ENCODE measurements at places on chromosomes 4 and X. TPM values are rescaled to one million over a fixed set of nuclear protein-coding genes. Genes with fewer than 3 reads are reported as not detected.

GRCh38 chr4:182222766-182223165, 20.4 kb upstream of the TENM3 start:
- no peaks in the 10 kb centered on the region for H3K27me3 ChIP-seq
- no peak overlapping the region for H3K4me3 ChIP-seq
- H3K27ac ChIP-seq, result no peak overlapping the region
- no peaks in the 10 kb centered on the region for H3K4me1 ChIP-seq

DNA sequence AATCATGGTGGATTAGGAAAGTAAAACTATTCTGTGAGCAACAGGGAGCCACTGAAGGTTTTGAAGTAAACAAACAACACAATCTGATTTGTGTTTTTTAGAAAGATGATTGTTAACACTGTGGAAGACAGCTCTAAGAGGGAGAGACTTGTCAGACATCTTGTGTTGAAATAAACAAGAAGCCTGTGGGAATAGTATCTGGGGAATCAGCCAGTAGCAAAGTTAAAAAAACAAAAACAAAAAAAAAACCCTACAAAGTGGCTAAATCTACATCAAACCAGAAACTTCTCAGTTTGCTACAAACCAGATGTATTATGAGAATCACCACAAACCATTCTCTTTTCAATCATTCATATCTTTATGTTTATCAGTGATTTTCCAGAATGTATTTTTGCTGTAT, 125.7 kb upstream of the GPC4 start:
- no peaks in the 10 kb centered on the region for H3K27me3 ChIP-seq
- no peak overlapping the region for H3K4me3 ChIP-seq
- no peaks in the 10 kb centered on the region for H3K36me3 ChIP-seq
- no peak overlapping the region for H3K27ac ChIP-seq
- DNase-seq, result no peak

GRCh38 chr4:98786866-98787265, 128.5 kb upstream of the TSPAN5 start:
- no peaks in the 10 kb centered on the region for H3K4me1 ChIP-seq
- no peak for DNase-seq
- H3K36me3 ChIP-seq, result no peaks in the 10 kb centered on the region

DNA sequence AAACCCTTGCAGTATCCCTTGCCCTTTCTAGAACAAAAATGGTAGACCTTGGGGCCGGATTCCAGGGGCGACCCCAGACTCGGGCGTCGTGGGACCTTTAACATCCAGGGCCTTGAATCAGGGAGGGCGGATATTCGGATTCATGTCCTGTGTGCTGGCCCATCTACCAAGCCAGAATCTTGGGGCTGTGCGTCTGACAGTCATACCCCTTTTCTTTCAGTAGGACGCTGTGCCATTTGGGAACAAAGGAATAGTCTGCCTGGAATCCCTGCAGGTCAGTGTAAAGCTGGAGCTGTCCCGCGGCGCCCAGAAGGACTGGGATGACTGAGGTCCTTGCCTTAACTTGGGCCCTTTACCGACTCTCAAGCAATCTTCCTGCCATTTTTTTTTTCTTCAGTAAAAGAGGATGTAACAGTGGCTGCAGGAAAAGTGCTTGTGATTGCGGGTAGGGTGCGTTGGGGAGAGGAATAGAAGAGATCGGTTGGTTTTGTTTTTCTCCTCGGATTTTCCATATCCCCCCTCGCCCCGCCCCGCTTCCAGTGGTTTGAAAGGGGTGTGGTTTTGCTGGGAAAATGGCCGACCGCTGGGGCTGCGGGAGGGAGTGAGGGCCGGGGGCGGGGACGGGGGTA, 518 bp downstream of the ARMCX1 start:
- no peaks in the 10 kb centered on the region for H3K4me1 ChIP-seq
- peak; percentile 72 for DNase-seq
- H3K4me3 ChIP-seq, result peak overlapping the region; percentile 49
- no peaks in the 10 kb centered on the region for H3K27me3 ChIP-seq
- H3K36me3 ChIP-seq, result no peaks in the 10 kb centered on the region
- peak overlapping the region; percentile 70 for H3K27ac ChIP-seq

GRCh38 chr4:185713731-185714130, 98.3 kb downstream of the SORBS2 start:
- DNase-seq, result no peak
- H3K4me1 ChIP-seq, result peaks cover 1% of the 10 kb centered on the region
- no peak overlapping the region for H3K4me3 ChIP-seq
- H3K36me3 ChIP-seq, result no peaks in the 10 kb centered on the region
- H3K27ac ChIP-seq, result no peak overlapping the region
- H3K27me3 ChIP-seq, result no peaks in the 10 kb centered on the region

GRCh38 chr4:112771-113170, 11.5 kb upstream of the ZNF718 start:
- DNase-seq, result no peak
- no peaks in the 10 kb centered on the region for H3K4me1 ChIP-seq

- no peak for DNase-seq
- H3K27ac ChIP-seq, result no peak overlapping the region
- no peaks in the 10 kb centered on the region for H3K27me3 ChIP-seq
- H3K36me3 ChIP-seq, result no peaks in the 10 kb centered on the region
- H3K4me3 ChIP-seq, result no peak overlapping the region
Observed at GRCh38 chr4:41678086-41678816, 70.3 kb downstream of the PHOX2B start.

- no peak overlapping the region for H3K4me3 ChIP-seq
- H3K4me1 ChIP-seq, result peaks cover 8% of the 10 kb centered on the region
- no peaks in the 10 kb centered on the region for H3K27me3 ChIP-seq
- no peak for DNase-seq
- no peak overlapping the region for H3K27ac ChIP-seq
Observed at GRCh38 chr4:153265306-153266047, 61.2 kb downstream of the TRIM2 start.

DNA sequence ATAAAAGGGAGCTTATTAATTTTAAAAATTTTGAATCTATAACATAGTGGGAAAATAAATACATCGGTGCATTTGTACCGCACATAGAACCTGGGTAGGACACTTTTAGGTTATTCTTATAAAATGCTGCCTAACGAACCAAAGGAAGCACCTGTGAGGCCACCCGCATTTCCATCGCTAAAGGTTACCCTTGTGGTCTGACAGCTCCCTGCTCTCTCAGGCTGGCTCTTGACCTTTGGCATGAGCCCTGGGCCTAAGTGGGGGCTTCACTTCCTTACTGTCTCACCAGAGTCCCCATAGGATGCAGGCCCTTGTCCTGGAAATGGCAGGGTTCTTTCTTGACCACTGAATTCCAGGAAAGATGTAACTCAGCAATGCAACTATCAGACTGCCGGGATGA, 46.0 kb downstream of the HADH start:
- no peaks in the 10 kb centered on the region for H3K4me1 ChIP-seq
- no peak overlapping the region for H3K27ac ChIP-seq
- H3K36me3 ChIP-seq, result no peaks in the 10 kb centered on the region
- no peak overlapping the region for H3K4me3 ChIP-seq
- no peak for DNase-seq

DNA sequence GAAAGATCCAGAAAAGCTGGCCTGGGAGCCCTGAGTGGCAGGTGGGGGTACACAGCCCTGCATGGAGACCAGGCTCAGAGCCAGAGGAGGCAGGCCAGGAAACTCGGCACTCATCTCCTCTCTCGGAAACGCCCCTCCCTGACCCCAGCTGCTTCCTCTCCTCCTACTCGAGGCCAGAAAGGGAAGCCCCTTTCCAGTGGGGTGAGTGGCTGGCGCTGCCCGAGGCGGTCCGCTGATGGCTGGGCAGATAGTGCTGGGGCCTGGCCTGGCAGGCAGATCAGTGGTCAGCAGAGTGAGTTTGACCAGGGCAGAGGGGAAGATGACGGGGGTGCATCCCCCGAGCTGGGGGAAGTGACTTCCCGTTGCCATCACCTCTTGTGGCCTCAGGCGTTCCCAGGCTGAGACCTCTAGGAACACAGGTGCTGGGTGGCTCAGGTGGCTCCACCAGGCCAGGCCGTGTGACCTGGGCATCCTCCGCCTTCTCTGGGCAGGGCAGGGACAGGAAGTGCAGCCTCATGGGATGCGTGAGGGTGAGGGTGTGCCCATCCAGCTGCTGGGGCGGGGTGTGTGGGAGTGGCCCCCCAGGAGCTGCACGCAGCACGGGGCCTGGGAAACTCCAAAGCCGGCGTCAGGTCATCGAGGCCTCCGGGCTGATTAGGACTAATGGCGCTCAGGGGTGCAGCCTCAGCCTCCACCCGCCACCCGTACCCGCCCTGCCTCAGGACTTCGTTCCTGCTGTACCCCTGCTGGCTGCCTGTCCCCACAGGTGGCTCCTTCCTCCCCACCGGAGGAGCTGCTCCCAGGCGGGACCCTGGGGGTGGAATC, 5.7 kb downstream of the SH3BP2 start:
- no peaks in the 10 kb centered on the region for H3K27me3 ChIP-seq
- H3K4me3 ChIP-seq, result no peak overlapping the region
- no peak overlapping the region for H3K27ac ChIP-seq
- peaks cover 26% of the 10 kb centered on the region for H3K4me1 ChIP-seq
- no peaks in the 10 kb centered on the region for H3K36me3 ChIP-seq
- DNase-seq, result peak; percentile 60

DNA sequence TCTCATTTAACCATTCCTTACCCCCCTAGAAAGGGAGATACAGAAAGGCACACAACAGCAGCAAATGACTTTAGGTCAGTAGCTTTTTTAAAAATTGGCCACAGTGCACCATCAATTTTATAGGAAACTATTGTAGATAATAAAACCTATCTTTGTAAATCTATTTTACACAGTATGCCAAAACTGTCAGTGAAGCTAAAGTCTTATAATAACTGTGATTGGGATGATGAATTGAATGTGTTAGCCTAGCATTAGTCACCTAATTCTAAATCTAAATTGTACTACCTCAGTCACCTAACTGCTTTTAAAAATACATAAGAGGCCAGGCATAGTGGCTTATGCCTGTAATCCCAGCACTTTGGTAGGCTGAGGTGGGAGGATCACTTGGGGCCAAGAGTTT, 44.2 kb downstream of the SH3RF1 start:
- peaks cover 3% of the 10 kb centered on the region for H3K4me1 ChIP-seq
- no peaks in the 10 kb centered on the region for H3K27me3 ChIP-seq
- no peak for DNase-seq
- H3K36me3 ChIP-seq, result no peaks in the 10 kb centered on the region
- no peak overlapping the region for H3K4me3 ChIP-seq

GRCh38 chr4:84099599-84099998, 399.5 kb downstream of the NKX6-1 start:
- no peaks in the 10 kb centered on the region for H3K4me1 ChIP-seq
- no peaks in the 10 kb centered on the region for H3K27me3 ChIP-seq
- no peak overlapping the region for H3K4me3 ChIP-seq
- no peak overlapping the region for H3K27ac ChIP-seq
- no peaks in the 10 kb centered on the region for H3K36me3 ChIP-seq

CETN2 gene
- total RNA-seq, result 48.1 TPM

DNA sequence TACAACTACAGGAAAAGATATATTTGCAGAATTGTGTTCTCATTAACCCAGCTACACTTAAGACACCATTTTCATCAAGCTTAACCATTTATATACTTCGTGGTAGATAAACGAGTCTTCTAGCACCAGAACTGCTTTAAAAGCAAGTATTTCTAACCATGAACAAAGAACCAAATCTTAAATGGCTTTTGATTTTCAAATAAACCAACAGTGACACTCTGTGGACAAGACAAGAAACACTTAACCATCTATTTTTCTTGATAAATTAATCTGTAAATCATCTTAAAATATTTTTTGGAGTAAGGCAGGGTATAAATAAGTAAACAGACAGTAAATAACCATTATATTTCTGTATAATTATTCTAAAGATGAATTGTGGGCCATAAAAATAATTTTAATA, 10.2 kb downstream of the BEND2 start:
- no peak overlapping the region for H3K4me3 ChIP-seq
- H3K27ac ChIP-seq, result no peak overlapping the region
- H3K4me1 ChIP-seq, result no peaks in the 10 kb centered on the region
- no peaks in the 10 kb centered on the region for H3K27me3 ChIP-seq

IGFBP7 gene
- total RNA-seq, result 359 TPM

ARHGAP36 gene
- total RNA-seq, result not detected

GAGE12F gene
- not detected for total RNA-seq

PABPC1L2B gene
- not detected for total RNA-seq

DNA sequence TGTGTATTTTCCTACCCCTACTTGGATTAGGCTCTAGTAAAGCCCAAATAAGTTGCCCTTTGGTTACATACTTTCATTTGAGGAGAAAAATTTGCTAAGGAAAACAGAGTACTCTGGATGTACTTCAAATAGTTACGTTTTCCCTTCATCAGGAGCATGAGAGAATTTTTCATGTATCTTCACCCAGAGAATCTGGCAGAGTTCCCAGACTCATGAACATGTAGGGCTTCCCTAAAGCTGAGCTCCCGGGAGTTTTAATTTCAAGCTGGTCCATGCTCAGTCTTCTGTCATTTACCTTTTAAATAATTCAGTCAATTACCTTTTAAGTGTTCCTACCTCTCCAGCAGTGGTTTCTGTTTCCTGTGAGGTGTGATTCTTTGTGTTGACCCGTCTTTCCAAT, 367.5 kb upstream of the GRID2 start:
- no peak overlapping the region for H3K4me3 ChIP-seq
- H3K27me3 ChIP-seq, result no peaks in the 10 kb centered on the region
- H3K4me1 ChIP-seq, result no peaks in the 10 kb centered on the region
- DNase-seq, result no peak
- no peaks in the 10 kb centered on the region for H3K36me3 ChIP-seq

HERC5 gene
- 19.4 TPM for total RNA-seq

CSAG3 gene
- total RNA-seq, result not detected

DNA sequence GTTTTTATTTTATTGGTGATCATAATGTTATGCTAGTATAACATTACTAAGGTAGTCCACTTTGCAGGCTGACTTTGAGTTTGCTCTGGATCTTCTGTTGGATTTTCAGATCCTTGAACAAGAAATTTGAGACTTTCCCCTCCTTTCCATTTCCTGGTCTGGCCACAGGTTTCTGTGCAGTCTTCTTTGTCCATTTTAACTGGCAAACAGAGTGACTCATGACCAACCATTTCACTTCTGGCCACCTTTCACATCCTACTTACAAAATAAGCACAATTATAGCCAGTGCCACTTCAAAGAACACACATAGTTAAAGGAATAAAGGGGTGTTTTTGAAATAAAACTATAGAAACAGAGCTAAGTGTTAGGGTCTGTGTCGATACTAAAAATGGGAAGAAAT, 8.4 kb downstream of the ANK2 start:
- H3K4me1 ChIP-seq, result peaks cover 14% of the 10 kb centered on the region
- H3K36me3 ChIP-seq, result no peaks in the 10 kb centered on the region
- no peaks in the 10 kb centered on the region for H3K27me3 ChIP-seq
- H3K27ac ChIP-seq, result no peak overlapping the region
- DNase-seq, result no peak
- H3K4me3 ChIP-seq, result no peak overlapping the region

GRCh38 chr4:103719830-103720207, at the start of gene TACR3:
TSS of gene TACR3 (minus strand) at chr4:103719985. CDS start at chr4:103719675, 310 bp downstream.
- H3K27ac ChIP-seq, result no peak within 1 kb of the TSS
- H3K36me3 ChIP-seq, result no peaks in the 10 kb centered on the region
- peaks cover 5% of the 10 kb centered on the region for H3K4me1 ChIP-seq
- H3K4me3 ChIP-seq, result no peak within 1 kb of the TSS
- H3K27me3 ChIP-seq, result no peaks in the 10 kb centered on the region
- no peak for DNase-seq

VSIG4 gene
- 4.4 TPM for total RNA-seq

- no peak overlapping the region for H3K4me3 ChIP-seq
- H3K27me3 ChIP-seq, result no peaks in the 10 kb centered on the region
- H3K27ac ChIP-seq, result no peak overlapping the region
- DNase-seq, result no peak
- H3K36me3 ChIP-seq, result no peaks in the 10 kb centered on the region
- peaks cover 4% of the 10 kb centered on the region for H3K4me1 ChIP-seq
Observed at GRCh38 chr4:30790998-30791397, 70.8 kb downstream of the PCDH7 start.
